ENCODE measurements at places on chromosomes 13 and 19. TPM values are rescaled to one million over a fixed set of nuclear protein-coding genes. Genes with fewer than 3 reads are reported as not detected.

The KCNK6 gene
- 0.69 TPM for total RNA-seq

The FAM83E gene
- 1.8 TPM for total RNA-seq

The LGALS7B gene
- not detected for total RNA-seq

The SHC2 gene
- 2.1 TPM for total RNA-seq

The IL4I1 gene
- total RNA-seq: not detected

The NLRP4 gene
- 0.11 TPM for total RNA-seq

The MISP gene
- 4.4 TPM for total RNA-seq

The DIAPH3 gene
- total RNA-seq: 8.9 TPM

The ZSWIM9 gene
- 2.4 TPM for total RNA-seq

The CGB7 gene
- total RNA-seq: not detected

The FREM2 gene
- total RNA-seq: 7.6 TPM

The KLHL1 gene
- total RNA-seq: 0.03 TPM

The CELF5 gene
- not detected for total RNA-seq

The ATP4B gene
- not detected for total RNA-seq

The LPAR6 gene
- 3.3 TPM for total RNA-seq

The MAP4K1 gene
- 1.3 TPM for total RNA-seq

The URAD gene
- total RNA-seq: not detected

The MYO1F gene
- 0.56 TPM for total RNA-seq

The TGFBR3L gene
- 1.1 TPM for total RNA-seq

The ZIC5 gene
- 0.05 TPM for total RNA-seq

The N4BP2L1 gene
- total RNA-seq: 1.6 TPM

The SPIB gene
- total RNA-seq: not detected

The KCTD4 gene
- total RNA-seq: not detected

The ZNF729 gene
- total RNA-seq: 0.21 TPM

The CPB2 gene
- total RNA-seq: not detected

The CACNG6 gene
- total RNA-seq: 8.7 TPM

The CGB2 gene
- not detected for total RNA-seq

The C19orf38 gene
- not detected for total RNA-seq

The STRN4 gene
- 119 TPM for total RNA-seq

The NLRP5 gene
- 0.04 TPM for total RNA-seq

The CYP4F8 gene
- not detected for total RNA-seq

The ZNF793 gene
- total RNA-seq: 1.7 TPM

The SPACA4 gene
- not detected for total RNA-seq

The RPS19 gene
- 2,844 TPM for total RNA-seq

The PRPF31 gene
- 79.6 TPM for total RNA-seq

The CAMSAP3 gene
- total RNA-seq: 0.05 TPM

The WDR62 gene
- total RNA-seq: 12.5 TPM

The C3 gene
- 7.9 TPM for total RNA-seq

The YJEFN3 gene
- 8.1 TPM for total RNA-seq

The PRTN3 gene
- not detected for total RNA-seq

The SIAH3 gene
- total RNA-seq: not detected

The PSG2 gene
- total RNA-seq: not detected

The ZNF536 gene
- total RNA-seq: 0.53 TPM

The MBD3L3 gene
- total RNA-seq: not detected

The F10 gene
- total RNA-seq: not detected

The GRIN3B gene
- not detected for total RNA-seq

The NCCRP1 gene
- not detected for total RNA-seq

The SHISA2 gene
- 12.1 TPM for total RNA-seq

The ZNF761 gene
- 5.5 TPM for total RNA-seq

The FCGBP gene
- total RNA-seq: 0.19 TPM

The SCAMP4 gene
- total RNA-seq: 37.5 TPM

The ZNF578 gene
- 0.53 TPM for total RNA-seq

The EDNRB gene
- total RNA-seq: 11.2 TPM

The FAM216B gene
- not detected for total RNA-seq

The DNAAF3 gene
- 2.6 TPM for total RNA-seq

The LRRC4B gene
- total RNA-seq: 7.4 TPM

The CD177 gene
- not detected for total RNA-seq

The KLK2 gene
- total RNA-seq: 1.5 TPM

The ZBTB45 gene
- 15.4 TPM for total RNA-seq

Measured in A375 (cell line).